DMS 273 treated with DMSO at 0.1 percent for 48 hours (cell line): ENCODE measurements at places on chromosomes 2 and 18.

DNA sequence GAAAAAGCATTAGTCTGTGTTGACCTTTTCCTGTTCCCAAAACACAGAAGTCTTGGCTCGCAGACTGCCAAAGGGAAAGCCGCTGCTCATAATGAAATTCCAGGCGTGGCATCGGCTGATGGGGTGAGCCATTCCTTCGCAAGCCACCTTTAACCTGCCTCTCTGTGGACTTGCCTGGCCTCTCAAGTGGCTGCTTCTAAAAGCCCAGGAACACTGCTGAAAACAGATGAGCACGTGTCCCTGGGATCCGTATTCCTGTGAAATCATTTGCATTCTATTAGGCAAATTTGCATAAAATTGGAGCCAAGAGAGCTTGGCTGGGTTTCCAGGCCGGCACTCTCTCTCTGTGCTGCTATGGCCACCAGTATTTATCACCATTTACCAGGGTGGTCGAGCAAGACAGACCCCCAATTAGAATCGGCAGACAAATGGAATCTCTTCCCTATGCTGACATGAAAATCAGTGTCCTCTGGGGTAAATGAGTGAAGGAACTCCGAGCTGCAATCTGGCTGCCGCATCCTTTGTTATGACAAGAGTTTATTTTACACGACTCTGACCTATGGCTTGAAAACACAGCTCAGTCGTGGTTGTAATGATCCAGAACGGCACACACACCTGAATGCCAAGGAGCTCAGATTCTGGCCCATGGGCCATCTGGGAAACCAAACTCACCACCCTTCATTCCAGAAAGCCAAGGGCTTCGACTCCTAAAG is 21.7 kb downstream of the BCL2 start:
- DNase-seq: no peak

DNA sequence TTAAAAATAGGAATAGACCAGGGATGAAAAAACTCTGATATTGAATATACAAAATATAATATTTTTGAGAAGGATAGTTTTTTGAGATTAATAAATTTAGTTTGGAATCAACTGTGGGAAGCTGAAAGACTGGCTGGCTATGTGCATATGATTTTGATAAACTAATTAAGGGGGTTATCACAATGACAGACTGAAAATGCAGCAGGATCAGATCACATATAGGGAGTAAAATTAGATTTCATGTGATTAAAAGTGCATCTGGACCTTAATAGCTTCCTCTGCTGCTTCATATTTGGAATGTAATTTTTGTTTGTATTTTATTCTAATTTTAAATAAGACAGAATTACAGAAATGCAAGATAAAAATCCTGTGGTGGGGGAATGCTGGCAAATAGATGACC is 111.7 kb downstream of the CCDC102B start:
- DNase-seq: no peak

DNA sequence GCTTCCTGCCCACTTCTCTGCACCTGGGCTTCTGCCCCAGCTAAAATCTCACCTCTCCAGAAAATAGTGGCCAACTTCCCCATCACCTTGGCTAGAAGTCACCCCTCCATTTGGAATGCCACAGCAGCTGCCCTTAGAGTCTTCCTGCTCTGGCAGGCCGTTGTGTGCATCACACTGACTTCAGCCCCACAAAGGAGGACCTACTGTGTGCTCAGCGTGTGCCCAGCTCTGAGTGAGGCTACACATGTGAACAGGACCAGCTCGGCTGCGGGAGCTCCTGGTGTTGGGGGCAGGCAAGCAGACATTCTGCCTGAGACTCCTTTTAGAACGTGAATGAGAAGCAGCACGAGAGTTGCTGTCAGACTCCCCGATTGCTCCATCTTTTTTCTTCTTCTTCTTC is 78.7 kb downstream of the AGAP1 start:
- no peak for DNase-seq

DNA sequence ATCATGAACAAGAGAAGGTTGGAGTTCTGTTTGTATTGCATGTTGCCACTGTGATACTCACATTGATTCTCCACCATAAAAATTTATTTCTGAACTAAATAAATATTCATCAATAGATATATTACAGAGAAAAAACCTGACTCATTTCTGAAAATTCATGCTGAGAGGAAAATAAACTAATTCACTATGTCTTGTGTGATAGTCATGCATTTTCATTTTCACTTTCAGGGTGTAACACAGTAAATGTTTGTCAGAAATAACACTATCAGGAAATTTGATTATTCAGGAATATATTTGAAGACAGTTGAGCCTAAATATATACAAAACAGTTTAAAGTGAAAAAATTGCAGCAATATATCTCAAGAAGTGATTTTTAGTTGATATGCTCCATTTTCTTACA is 335.2 kb downstream of the KCNJ3 start:
- DNase-seq: no peak

DNA sequence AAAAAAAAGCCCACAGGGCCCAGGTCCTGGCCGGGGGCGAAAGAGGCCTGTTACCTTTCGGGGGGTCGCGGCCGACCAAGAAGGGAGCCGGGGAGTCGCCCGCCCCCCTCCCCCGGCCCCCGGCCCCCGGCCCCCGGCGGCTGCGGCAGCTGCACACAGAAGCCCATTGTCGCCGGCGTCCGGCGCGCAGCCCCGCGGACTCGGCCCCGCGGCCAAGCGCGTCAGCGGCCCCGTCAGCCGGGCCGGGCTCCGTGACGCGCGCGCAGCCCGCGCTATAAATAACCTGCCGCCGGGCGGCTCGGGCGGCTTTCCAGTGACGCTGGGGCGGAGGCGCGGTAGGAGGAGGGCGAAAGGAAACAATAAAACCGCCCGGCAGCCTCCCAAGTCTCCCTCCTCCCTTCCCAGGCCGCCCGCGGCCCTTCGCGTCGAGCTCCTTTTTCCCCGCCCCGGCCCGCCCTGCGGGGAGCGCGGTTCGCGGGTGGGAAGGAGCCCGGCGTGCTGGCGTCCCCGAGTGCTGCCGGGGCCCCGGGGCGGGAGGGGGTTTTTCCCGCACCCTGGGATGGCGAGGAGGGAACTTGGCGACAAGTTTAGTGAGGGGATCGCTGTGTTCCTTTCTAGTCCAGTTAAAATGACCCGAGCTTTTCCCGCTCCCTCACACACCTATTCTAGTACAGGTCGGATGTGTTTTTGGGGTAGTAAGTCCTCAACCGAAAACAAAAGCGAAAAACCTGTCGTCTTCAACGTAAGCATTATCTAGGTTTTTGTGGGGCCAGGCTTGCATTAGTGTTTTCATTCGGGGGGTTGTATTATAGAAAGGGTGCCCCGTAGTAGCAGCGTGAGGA is 10.0 kb upstream of the NR4A2 start:
- DNase-seq: peak; percentile 48

DNA sequence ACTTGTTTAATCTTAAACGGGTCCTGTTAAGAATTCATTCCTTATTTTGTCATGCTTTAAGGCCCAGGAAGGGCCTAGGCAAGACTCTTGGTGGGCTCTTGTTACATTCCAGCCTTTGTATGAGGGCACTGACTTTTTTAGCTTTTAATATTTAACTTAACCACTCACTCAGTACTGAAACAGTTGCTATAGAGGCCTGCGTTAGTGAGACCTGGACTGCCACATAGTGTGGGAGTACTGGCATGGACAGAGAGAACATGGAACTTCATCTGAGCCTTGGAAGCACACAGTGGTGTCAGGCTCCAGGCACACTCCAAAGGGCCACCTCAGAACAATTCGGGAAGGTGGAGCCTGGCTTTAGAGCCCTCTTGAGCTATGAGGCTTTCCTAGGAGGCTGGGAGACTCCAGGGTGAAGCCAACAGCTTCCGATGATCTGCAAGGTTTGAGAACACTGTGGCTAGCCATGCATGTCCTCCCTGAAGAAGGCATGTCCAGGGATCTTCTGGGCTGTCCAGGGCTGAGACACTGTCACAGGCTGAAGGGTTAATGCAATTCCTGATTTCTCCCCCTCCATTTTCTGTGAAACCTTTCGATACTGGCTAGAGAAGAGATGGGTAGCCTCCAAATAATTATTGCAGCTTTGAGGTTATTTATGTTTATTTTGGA is 155.4 kb upstream of the ACAA2 start:
- DNase-seq: no peak

DNA sequence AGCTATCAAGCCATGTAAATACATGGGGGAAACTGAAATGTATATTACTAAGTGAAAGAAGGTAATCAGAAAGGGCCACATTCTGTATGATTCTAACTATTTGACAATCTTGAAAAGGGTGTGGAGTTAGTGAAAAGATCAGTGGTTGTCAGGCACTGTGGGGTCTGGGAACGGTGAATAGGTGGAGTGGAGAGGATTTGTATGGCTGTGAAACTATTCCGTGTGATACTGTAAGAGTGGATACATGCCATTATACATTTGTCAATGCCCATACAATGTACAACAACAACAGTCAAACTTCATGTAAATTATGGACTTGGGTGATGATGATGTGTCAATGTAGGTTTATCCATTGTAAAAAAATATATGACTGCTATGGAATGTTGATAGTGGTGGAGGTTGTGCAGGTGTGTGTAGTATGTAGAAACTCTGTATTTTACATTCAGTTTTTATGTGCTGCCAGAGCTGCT is 1116.2 kb downstream of the SUCLG1 start:
- DNase-seq: no peak

GRCh38 chr2:112767693-112768330 is 3.4 kb upstream of the CKAP2L start:
- DNase-seq: no peak

- DNase-seq: no peak
These were observed 25.6 kb downstream of the MRPL33 start for GRCh38 chr2:27796791-27797765.
